ENCODE measurements at places on chromosomes 7 and 10. TPM values are rescaled to one million over a fixed set of nuclear protein-coding genes. Genes with fewer than 3 reads are reported as not detected.

SERPINE1 gene
- 23.1 TPM for total RNA-seq

PALD1 gene
- 0.18 TPM for total RNA-seq

BZW2 gene
- total RNA-seq = 35.6 TPM

OR6B1 gene
- total RNA-seq = not detected

SEMA3C gene
- total RNA-seq = 319 TPM

DLX6 gene
- not detected for total RNA-seq

SLC39A12 gene
- total RNA-seq = not detected

EPO gene
- total RNA-seq = not detected

Data from fibroblast of the aortic adventitia (primary cell).